ENCODE measurements at places on chromosomes 1 and 21.

DNA sequence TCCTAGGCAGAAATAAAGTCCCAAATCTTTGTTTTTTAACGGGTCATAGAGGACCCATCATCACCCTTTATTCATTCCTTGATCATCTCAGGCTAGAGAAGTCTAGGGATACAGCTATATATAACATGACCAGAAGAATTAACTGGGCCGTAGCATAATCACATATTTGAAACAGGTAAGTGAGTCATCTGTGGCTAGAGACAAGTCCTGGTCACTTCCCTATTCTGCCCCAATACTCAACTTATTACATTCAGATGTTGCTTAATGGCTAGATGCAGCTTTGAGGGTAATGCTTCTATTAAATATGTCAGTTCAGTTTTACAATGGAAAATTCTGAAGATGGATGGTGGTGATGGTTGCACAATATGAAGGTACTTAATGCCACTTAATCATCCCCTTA lies 47.0 kb downstream of the EXO1 start:
- DNase-seq: no peak

GRCh38 chr1:179857009-179857408 lies 20.6 kb downstream of the TOR1AIP2 start:
- no peak for DNase-seq

DNA sequence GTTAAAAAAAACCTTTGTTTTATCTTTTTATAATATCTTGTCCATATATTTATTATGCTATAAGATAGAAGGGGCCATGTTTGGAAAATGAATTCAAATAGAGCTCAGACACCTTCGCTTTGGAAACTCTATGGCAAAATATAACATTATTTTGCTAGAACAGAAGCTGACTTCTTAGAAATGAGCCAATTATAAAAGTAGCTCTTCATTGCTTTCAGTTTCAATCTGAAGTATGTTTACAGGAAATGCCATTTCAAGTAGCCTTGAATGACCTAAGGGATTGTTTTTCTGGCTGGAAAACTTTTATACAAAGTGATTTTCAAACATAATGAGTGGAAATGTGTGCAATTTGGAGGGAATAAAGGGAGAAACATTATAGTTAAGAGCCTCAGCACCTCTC lies 37.8 kb upstream of the GBP5 start:
- DNase-seq: no peak

DNA sequence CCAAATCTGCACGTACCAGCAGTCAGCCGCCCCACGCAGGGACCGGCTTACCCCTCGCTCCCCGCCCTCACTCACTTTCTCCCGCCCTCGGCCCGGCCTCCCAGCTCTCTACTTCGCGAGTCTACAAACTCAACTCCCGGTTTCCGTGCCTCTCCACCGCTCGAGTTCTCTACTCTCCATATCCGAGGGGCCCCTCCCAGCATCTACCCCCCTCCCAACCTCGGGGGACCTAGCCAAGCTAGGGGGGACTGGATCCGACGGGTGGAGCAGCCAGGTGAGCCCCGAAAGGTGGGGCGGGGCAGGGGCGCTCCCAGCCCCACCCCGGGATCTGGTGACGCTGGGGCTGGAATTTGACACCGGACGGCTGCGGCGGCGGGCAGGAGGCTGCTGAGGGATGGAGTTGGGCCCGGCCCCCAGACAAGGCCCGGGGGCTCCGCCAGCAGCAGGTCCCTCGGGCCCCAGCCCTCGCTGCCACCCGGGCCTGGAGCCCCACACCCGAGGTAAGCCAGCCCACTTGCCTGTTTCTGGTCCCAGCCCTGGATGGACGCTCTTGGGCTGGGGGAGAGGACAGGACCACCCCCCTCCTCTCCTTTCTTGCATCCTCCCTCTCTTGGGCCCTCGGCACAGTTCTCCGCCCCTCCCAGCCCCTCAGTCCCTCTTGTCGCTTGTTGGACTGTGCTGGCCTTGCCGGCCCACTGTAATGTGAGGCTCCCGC lies at the start of gene ARTN:
Gene ARTN (plus strand): TSS at position 416 of the 715 bp plus-strand sequence. CDS start 1,856 bp downstream, outside the sequence.
- DNase-seq: no peak

DNA sequence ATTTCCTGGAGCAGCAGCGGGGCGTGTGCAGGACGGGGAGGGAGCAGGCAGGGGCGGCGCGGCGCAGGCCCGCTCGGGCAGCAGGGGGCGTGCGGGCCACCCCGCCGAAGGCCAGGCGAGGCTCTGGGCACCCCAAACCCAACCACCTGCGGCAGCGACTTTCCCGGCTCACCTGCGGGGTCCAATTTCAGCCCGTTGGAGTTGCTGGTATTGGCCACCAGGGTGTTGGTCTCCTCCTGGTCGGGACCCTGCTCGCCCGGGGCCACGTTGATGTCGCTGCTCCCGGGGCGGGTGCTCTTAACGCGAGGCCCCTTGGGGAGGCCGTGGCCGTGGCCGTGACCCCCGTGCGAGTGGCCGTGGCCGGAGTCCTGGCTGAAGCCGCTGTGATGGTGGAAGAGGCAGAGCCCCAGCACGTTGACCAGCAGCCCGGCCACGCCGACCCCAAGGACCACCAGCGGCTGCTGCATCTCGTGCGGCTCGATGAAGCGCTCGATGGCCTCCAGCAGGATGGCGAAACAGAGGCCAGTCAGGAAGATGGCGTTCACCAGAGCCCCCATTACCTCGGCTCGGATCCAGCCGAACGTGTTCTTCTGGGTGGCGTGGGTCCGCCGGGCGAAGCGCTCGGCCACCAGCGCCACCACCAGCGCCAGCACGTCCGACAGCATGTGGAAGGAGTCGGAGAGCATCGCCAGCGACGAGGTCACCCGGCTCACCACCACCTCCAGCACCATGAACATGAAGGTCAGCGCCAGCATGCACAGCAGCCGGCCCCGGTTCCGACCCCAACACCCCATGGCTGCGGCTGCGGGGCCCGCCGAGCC lies 932 bp downstream of the SLC30A1 start:
- DNase-seq: peak; percentile 49

DNA sequence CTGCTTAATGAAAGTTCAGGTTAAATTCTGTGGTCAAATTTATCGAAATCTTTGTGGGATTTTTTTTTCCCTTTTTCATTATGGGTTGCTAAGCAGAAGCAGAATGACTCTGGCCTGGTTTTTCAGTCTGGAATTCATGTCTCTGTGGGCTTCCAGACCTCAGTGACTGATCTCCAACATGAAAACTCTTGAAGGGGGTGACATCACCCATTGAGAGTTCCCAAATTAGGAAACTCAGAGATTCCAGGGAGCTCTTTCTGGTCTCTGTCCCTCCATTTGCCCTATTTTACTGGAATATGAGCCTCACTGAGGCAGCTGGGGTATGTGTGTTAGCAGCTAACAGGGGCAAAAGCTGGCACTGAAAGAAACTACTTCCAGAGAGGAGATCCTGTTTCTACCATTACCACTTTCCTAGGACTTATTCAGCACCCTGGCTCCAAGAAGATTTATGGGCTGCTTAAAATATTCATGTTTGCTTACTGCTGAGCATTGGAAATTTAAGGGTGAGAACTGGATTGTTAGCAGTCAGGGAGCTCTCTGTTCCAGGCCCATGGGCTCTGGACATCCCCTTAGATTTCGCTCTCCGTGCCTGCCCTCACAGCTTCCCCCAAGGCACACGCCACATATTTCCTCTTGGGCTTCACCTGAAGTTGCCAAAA lies 203.4 kb upstream of the SPAG17 start:
- DNase-seq: no peak

DNA sequence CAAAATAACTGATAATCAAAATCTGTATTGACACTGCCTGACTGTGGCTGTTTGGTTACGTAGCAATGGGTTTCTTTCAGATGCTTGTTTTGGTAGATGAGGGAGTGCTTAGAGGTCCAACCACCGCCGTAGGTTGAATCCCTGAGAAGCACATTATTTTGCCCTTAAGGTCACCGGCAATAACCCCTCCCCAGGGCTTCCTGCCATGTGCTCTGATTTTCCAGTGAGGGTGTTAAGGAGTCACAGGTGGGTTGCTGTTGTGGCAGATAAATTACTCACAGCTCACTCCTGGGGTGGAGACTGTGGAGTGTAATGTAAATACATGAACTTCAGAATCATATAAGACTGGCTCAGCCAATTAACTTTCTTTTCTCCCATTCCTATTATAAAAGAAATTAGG lies 81.5 kb upstream of the ZP4 start:
- DNase-seq: no peak

GRCh38 chr1:92804721-92805201 lies 19.9 kb upstream of the EVI5 start:
- DNase-seq: no peak

DNA sequence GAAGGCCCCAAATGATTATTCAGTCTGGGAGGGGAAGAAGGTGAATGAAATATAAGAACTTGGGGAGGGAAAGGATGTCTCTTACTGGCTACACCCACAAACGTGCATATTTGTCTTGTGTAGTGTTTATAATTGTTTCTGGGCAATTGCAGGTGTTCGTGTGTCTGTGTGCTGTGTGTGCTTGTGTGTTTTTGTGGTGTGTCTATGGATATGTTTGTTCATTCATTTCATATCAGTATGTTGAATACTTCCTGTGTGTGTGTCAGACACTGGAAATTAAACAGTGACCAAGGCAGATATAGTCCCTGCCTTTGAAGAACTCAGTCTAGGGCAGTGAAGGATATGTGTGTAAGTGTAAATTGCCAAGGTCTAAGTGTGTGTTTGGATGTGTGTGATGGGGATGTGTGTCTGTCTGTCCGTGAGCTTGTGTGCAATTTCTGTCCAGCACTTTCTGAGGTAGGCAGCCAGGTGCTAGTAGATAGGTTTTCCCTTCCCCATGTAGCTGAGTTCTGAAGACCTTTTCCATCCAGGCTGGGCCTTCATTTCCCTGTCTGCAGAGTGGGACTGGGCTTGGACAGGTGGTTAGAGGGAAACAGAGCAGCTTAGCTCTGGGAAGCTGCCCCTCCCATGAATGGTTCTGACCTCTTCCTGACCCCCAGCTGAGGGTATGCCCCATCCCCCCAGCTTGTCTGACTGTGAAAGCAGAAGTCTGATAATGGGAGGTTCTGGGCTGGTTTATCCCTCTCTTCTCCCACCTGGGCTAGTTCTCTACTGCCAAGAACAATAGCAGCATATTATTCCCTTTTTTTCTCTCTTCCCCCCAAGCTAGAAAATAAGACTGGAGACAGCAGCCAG lies 3.8 kb downstream of the AGO1 start:
- no peak for DNase-seq

DNA sequence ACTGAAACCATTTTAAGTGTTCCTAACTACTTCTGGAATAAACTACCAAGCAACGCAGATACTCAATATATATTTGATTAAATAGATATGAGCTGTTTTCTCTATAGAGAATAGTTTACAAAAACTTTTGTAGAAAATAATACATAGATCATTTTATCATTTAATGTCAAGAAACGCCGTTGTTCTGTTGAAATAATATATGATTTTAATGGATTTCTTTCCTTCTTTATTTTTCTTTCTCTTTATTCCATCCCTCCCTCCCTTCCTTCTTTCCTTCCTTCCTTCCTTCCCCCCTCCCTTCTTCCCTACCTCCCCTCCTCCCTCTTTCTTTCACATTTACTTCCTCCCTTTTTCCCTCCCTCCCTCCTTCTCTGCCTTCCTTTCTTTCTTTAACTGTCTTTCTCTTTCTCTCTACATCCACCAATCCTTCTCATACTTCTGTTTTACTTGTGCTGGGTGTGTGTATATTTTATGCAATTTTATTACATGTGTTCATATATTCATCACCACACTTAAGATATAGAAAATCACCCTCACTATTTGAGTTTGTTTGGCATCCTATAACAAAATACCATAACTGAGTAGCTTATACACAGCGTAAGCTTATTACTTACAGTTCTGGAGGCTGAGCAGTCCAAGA lies 230.9 kb upstream of the BRINP3 start:
- DNase-seq: no peak

GRCh38 chr1:107877092-107877491 lies 87.9 kb downstream of the VAV3 start:
- DNase-seq: no peak

- no peak for DNase-seq
Observed at GRCh38 chr1:226921504-226921903, 18.6 kb upstream of the COQ8A start.

DNA sequence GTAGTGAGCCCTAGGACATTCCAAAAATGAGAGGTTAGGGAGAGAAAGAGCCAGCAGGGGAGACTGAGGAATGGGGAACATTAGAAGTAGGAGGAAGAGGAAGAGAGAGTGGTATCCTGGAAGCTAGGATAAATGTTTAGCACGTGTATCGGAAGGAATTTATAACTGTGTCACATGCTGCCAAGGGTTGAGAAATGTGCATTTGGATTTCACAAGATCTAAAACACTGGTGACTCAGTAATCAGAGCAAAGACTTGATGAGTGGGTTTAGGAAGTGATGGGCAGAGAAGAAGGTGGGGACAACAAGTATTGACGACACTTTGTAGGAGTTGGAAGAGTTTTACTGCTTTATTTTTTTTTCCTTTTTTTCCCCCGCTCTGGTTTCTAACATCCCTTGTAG lies 193.9 kb downstream of the FMN2 start:
- DNase-seq: no peak

GRCh38 chr1:59261537-59261936 lies 35.4 kb upstream of the FGGY start:
- DNase-seq: no peak

GRCh38 chr1:65866439-65866838 lies 73.7 kb downstream of the PDE4B start:
- DNase-seq: no peak

- DNase-seq: no peak
Observed at GRCh38 chr1:38686167-38686926, 173.2 kb downstream of the RRAGC start.

- DNase-seq: no peak
Observed at GRCh38 chr1:23473037-23473800, 10.8 kb downstream of the ASAP3 start.

GRCh38 chr1:231613419-231614349 lies 12.9 kb upstream of the DISC1 start:
- DNase-seq: no peak

Data from stimulated activated CD8-positive, alpha-beta memory T cell treated with anti-CD3 and anti-CD28 coated beads, Interleukin-7, amount 100 ng/mL, for 1 hour (primary cell).